DMS 273 treated with DMSO at 0.1 percent for 48 hours (cell line): ENCODE measurements at places on chromosomes 2 and 18.

- DNase-seq = no peak
Measured at GRCh38 chr2:29073933-29074332, 390 bp downstream of the PCARE start.

- no peak for DNase-seq
Measured at GRCh38 chr2:141035846-141036420, 1094.9 kb downstream of the LRP1B start.

DNA sequence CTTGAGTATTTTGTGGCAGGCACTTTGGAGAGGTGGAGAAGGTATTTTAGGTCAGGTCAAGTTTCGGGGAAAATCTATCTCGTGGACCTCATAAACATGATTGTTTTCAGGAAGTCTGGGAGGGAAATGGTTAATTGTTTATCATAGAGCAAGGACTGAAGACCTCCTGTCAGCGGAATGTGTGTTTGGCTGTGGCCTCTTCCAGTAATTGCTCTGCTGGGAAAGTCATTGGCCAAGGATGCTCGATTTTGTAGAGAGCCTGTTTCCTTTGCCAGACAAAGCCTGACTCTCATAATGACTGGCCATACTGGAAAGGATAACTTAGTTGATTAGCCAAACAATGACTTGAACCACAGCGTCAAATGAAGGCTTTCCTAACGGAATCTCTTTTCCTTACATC lies 30.0 kb downstream of the IL1R2 start:
- DNase-seq = no peak

- no peak for DNase-seq
Measured at GRCh38 chr18:61948846-61949438, 56.1 kb upstream of the RNF152 start.

DNA sequence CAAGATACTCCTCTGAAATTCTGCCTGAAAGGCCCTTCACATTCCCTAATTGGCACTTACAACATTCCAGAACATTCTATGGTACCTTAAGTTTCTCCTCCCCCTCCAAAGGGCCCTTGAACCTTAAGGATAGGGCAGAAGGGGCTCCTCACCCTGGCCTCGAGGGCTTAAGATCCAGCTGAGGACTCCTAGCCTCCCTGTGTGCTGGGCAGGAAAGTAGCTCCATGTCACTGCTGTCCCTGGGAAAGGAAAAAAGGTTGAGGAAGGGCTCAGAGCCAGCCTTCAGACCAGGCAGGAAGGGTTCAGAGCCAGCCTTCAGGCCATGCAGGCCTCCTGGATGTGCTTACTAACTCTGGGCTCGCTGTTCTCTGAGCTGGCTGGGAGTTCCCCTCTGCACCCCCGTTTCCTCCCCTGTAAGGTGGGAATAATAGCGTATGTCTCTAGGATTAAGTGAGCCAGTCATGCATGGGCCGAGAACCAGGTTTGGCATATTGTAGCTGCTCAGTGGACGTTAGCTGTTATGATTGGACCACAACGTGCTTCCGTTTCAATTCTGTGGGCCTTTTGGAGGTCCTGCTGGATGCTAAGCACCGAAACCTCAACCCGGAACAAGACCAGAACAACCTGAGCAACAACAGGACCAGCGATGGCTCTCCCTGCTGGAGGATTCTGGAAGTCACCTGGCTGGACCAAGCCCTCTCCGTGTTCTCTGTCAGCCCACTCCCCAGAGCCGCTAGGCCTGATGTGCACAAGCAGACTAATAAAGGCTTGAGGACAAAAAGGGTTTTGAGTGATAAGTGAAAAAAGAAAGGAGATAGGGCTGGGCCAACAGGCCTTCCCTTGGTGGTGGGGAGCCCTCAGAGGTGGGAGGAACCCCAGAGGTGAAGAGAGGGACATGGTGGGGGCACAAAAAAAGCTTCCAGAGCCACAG lies 1.0 kb upstream of the B3GNT7 start:
- DNase-seq = no peak

- DNase-seq = no peak
Measured at GRCh38 chr18:63887424-63887823, at the start of gene SERPINB2. Gene SERPINB2 (plus strand): TSS chr18:63887705. CDS start chr18:63891445, 3,740 bp downstream.

DNA sequence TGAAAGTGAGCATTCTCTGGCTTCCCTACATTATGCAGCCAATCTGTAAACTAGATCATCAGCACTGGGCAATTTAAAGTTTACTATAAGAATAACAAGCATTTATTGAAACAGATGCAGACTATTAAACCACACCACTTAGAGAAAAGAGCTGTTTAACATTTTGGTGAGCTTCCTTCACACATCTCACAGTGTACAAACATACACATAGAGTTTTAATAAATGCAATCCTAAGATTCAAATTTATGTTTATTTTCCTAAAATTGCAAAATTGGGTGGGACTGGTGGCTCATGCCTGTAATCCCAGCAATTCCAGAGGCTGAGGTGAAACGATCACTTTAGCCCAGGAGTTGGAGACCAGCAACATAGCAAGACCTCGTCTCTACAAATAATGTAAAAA lies 199.3 kb downstream of the SH3BP4 start:
- DNase-seq = no peak

DNA sequence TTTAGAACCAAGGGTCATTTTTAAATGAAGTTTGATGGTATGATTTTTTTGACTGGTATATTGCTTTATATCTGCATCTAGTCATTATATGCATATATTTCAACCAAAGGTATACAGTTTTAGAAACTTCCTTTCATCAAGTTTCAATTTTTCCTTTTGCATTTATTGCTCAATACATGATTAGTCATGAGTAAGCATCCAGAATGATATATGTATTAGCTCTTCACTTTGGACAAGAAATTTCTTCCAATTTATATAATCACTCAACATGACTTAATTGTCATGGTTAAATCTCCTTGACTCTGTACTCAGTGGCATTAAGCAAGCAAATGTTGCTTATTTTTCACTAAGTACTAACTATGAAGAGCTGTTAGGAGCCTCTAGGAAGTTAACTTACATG lies 123.6 kb downstream of the PLCL1 start:
- DNase-seq = no peak

DNA sequence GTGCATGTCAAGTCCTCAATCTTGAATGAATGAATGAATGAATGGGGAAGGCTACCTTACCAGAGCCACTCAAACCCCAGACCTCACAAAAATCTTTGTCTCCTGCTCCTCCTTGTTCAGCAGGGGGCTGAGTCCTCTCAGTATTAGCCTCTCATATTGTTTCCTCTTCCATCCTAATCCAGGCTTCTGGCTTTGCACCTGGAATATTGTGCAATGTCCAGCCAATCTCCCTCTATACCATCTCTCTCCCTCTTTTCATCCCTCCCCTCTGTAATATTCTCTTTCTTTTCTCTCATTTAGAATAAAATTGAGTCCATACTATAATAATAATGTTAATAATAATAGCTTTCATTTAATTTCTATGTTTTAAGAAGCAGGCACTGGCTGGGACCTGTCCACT lies 34.3 kb downstream of the ARHGAP25 start:
- DNase-seq = no peak

GRCh38 chr2:41827354-41827971 lies 220.4 kb upstream of the PKDCC start:
- no peak for DNase-seq

DNA sequence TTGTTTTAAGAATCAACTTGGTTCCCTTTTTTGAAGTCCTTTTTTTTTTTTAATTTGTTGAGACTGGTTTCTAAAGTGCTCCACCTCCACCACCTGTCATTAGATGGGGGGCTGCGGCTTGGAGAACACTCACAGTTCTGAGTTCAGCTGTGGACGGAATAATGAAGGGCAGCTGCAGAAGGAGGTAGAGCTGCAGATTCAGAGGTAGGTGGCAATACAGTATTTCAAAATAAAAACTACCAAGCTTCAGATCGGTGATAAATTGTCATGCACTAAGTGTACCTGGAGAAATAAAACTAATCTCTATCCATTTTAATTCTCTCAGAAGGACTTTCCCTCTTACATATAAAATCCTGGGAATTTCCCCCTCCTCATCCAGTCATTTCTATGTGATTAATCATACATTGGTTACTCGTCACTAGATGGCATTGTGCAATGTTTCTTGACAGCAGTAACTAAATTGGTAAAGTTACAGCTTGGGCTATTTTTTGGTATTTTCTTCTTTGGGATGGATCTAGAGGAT lies 81.1 kb upstream of the SLC39A10 start:
- DNase-seq = no peak

- DNase-seq = no peak
Measured at GRCh38 chr2:206193671-206194357, 34.1 kb downstream of the EEF1B2 start.

DNA sequence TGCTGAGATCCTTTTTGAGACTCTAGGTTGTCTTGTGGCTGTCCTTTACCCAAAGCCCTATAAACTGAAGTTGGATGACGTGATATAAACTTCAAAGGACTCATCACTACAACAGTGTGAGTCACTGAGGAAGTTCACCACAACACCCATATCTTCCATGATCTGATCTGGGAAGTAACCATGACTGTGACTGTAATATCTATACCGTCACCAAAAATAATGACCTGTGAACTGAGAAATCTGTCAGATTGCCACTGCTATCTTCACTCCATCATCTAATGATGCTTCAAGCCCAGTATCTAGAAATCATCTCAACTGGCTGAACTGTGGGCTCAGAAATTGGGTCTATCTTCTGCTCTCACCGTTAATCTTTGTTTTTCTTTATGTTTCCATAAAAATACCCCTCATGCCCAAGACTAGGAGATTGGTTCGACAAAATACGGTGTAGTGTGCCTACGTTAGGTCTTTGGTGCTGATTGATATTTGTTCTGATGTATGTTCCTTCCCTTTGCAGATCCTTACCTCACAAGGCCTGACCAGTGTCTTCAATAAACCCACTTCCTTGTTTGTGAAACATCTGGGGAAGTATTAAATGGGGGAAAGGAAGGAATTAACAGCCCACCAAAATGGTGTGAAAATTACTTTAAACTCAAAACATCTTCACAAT lies 78.2 kb downstream of the MYL12B start:
- no peak for DNase-seq

- DNase-seq = no peak
Measured at GRCh38 chr2:89842180-89842908, 1150.9 kb downstream of the RPIA start.

DNA sequence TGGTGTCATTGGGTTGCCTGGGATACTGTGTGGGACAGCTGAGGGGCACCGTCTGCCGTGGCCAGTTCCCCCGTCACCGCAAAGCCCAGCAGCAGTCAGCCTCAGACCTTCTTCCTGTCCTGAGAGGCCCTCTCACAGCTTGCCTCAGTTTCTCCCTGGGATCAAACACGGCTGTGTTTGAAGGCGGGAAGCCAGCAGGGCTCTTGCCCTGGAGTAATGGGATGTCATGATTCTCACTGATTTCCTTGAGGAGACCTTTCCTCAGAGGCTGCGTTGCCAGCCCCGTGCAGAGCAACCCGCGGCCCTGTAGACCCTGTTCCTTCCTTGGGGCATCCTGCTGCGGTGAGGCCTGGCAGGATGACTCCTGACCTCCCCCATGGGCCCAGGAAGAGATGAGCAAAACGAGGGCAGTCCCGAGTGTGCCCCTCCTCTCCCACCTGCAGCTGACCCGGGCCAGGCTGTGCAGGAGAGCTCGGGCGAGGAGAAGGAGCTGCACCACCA lies 13.9 kb upstream of the NFATC1 start:
- no peak for DNase-seq

- no peak for DNase-seq
Measured at GRCh38 chr2:201250741-201251140, 9.6 kb upstream of the CASP8 start.

DNA sequence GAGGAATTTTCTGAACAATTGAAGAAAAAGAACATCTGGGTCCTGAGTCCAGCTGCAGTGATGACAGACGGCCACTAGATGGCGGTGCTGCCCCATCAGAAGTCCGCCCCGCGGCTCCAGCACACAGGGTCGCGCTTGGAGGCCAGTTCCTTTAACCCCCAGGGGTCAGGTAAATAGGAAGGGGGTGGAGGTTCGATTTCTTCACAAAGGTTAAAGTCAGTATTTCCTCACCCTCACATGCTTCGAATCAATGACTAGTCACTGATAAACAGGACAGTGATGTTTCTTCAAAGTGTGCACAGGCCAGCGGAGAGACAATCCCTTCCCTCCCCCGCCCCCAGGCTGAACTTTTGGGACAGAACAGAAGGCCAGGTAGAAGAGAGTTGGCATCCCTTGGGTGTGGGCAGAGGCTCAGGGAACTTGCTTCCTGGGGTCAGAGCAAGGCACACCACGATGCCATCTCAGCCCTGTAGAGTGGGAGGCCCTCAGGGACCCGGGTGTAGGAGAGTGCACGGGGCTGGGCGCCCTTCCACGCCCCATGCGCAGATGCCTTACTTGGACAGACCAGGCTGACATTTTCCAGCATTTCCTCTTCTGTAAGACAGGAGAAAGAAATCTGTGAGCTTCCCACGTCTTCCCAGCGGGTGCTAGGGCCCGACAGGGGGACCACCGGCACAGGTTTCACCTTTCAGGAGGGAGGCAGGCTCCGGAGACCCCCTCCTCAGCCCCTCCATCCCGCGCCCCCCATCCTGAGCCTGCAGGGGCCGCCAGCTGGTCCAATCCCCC lies 722 bp downstream of the APOB start:
- DNase-seq = no peak

DNA sequence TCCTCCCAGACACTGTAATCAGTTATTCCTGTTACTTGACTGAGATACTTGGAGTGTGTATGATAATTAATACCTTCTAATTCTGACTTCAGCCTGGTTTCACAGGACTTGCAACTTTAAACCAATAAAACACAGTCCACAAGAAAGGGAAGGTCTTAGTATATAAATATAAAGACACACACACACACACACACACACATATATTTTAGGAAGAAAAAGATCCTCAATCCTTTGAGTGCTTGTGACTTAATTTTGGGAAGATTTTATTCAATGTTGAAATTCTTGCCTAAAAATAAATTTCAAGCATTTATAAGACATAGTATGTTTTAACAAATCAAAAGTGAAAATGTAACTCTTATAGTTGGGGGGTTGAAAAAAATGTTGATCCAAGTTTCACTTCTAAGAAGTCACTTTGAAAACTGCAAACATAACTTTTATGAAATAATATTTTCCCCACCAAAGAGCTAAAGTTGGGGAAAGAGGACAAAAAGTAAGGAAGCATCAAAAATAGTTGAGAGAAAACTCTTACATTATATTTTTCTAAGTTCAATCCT lies 824 bp upstream of the VPS54 start:
- DNase-seq = peak; percentile 62

- no peak for DNase-seq
Measured at GRCh38 chr2:117058366-117058765, 756.1 kb upstream of the DDX18 start.

GRCh38 chr2:160014227-160014626 lies 48.2 kb downstream of the PLA2R1 start:
- no peak for DNase-seq

DNA sequence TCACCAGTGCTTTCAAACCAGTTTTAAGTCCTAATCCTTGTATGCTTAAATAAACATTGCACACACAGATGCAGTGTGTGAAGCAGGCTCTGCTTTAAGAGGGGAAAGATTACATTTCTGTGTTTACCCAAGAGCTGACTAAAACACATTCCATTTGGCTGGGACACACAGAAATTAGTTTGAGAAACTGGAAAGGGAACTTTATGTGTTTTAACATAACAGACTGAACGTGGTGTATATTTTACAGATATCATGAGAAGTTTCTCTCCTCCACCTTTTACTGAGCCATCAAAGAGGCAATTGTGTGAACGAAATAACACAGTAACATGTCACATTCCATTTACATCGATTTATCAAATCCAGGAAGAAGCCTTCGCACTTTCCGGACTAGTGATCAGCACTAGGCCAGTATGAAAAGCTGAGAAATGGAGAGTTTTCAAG lies 121.8 kb downstream of the MAIP1 start:
- DNase-seq = no peak

- DNase-seq = no peak
Measured at GRCh38 chr2:176496761-176497160, 227.5 kb downstream of the MTX2 start.

GRCh38 chr18:77102259-77103040 lies 30.1 kb downstream of the MBP start:
- DNase-seq = no peak

- DNase-seq = no peak
Measured at GRCh38 chr2:169073963-169074751, 4.8 kb downstream of the DHRS9 start.
